ENCODE measurements at places on chromosomes 1 and 21.

DNA sequence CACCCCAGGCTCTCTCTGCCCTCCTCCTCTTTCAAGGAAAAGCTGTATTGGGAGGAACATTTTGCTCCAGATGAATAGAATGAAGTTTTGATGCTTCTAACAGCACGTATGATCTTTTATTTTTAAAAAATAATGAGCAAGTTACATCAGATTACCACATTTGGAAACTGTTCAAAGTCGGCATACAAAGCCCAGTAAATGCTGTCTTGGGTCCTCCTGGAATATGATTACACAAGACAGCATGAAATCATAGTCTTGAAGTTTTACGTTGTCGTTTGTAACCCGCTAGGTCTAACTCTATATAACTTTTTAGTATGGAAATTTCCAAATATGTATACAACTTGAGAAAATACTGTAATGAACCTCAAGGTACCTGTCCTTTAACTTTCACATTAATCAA is 385.6 kb downstream of the HLX start:
- DNase-seq = no peak

GRCh38 chr1:232578651-232579195 is 51.2 kb downstream of the SIPA1L2 start:
- DNase-seq = no peak

- DNase-seq = no peak
These were observed 639.5 kb downstream of the MATN1 start for GRCh38 chr1:30083800-30084464.

DNA sequence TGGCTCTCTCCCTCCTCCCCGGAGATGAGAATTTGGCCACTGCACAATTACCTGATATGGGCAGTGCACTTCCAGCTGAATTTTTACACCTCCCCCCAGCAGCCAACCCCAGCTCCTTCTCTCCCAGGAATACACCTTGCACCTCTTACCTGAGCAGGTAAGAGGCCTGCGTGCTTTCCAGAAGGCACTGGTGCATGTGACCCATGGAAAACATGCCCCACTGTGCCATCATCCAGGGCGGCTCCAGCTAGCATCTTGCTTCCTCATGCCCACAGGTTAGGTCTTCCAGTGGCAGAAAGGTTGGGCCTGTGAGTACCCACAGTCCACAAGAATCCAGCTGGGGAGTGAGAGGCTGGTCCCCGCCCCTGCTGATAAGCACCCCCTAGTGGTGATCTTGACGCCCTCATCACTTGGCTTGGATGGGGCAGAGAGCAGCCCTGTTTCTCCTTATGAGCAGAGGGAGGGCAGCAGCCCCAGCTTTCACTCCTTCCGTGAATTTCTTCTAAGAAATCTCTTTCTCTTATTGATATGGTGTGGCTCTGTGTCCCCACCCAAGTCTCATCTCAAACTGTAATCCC is 57.8 kb downstream of the EDARADD start:
- no peak for DNase-seq

GRCh38 chr1:10721381-10722321 is 74.8 kb downstream of the CASZ1 start:
- DNase-seq = no peak

GRCh38 chr21:39611551-39612190 is 1.1 kb upstream of the B3GALT5 start:
- no peak for DNase-seq

DNA sequence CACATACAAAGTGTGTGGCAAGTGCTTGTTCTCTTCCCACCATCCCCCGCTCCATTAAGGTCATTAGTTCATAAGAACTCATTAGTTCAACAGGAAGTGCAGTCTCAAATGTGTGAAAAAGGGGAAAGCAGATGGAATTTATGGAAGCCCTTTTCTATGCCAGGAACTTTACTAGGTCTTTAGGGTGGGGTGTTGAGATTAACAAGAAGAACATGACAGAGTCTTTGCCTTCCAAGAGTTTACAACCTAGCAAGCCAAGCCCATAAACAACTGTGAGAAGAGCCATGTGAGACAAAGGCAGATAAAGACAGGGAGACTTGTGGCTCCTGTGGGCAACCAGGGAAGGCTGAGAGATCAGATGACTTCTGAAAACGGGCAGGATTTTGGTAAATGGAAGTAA is 21.4 kb downstream of the PLEKHA6 start:
- no peak for DNase-seq

- DNase-seq = no peak
These were observed 99.6 kb downstream of the CRB1 start for GRCh38 chr1:197367627-197368026.

DNA sequence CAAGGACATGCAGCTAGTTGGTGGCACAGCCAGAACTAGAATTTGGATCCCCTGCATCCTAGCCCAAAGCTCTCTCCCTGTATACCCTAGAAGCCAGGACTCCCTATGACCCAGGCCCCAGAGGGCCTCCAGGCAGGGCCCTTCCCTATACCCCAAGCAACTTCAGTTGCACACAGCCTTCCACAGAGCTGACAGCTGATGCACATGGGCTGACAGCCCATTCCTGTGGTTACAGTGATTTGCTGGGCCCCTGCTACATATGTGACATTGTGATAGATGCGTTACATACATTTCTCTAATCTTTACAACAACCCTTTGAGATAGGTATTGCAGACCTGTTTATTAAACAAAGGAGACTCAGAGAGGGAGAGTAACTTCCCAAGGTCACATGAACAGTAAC is 5.8 kb downstream of the ATP1A2 start:
- no peak for DNase-seq
